ENCODE measurements at places on chromosomes 12 and 14.

GRCh38 chr12:3133405-3133783 is 56.2 kb downstream of the TSPAN9 start:
- no peak for DNase-seq

DNA sequence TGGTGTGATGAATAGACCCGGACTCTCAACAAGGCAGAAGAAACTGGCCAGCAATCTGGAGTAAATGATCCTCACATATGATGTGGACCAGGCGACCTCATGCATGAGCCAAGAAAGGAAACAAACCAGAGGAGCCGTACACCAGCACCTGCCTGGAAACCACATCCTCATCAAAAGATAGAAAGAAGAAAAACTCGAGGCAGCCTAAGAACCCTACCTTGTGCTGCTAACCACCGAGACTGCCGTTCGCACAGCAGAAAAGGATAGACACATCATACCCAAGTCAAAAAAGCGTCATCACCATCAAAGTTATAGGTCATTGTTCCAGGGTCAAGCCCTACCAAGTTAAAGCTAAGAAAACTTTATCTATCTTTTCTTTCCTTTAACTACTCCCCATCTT is 66.7 kb downstream of the RESF1 start:
- DNase-seq = no peak

DNA sequence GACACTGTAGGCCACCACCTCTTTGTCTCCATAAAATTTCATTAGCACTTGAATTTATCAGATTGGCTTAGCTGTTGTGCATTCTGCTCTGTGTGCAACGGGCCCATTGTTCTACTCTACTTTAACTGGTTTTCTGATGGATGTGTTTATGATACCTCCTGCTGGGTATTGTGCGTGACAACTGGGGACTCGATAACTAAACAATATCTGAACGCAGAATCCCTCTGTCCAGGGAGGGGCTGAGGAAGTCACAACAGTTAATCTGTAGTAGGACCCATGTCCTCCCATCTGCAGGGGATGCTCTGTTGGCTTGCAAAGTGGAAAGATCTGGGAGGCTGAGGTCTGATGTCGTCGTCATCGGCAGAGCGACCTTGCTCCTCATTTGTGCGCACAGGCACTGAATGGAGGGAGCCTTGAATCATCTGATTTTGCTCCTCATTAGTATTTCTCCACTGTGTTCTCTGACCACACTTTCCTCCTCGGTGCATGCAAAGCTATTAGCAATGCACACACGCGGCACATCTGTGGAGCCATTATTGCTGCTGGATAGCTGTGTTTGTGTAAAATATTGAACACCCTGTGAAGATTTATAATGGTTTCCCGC is 422.5 kb downstream of the NRXN3 start:
- DNase-seq = no peak

DNA sequence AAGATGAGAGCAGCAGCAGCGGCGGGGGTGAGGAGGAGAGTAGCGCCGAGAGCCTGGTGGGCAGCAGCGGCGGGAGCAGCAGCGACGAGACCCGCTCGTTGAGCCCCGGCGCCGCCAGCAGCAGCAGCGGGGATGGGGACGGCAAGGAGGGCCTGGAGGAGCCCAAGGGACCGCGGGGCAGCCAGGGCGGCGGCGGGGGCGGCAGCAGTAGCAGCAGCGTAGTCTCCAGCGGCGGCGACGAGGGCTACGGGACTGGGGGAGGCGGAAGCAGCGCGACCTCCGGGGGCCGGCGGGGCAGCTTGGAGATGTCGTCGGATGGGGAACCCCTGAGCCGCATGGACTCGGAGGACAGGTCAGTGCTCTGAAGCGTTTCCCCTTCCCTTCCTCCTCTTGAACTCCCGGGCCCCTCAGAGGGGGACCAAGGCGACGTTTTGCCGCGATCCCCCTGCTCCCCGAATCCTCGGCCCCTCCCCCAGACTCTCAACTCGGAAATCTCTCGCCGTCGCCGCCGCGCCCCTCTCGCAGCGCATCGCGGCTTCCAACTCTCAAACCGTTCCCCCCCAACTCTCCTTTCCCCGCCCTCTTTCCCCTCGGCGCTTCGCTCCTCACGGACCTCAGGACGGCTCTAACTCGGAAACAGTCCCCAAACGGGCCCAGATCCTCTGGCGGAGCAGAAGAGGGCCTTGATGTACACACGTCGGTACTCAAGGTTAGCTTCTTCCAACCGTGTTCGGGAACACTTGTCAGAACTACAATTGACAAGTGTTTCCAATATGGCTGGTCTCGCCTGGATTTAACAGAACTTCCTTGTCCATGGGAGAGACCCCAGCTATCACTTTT is 947 bp downstream of the AEBP2 start:
- peak; percentile 40 for DNase-seq

- DNase-seq = peak; percentile 63
Measured at GRCh38 chr14:26204728-26205479, 392.9 kb downstream of the NOVA1 start.

DNA sequence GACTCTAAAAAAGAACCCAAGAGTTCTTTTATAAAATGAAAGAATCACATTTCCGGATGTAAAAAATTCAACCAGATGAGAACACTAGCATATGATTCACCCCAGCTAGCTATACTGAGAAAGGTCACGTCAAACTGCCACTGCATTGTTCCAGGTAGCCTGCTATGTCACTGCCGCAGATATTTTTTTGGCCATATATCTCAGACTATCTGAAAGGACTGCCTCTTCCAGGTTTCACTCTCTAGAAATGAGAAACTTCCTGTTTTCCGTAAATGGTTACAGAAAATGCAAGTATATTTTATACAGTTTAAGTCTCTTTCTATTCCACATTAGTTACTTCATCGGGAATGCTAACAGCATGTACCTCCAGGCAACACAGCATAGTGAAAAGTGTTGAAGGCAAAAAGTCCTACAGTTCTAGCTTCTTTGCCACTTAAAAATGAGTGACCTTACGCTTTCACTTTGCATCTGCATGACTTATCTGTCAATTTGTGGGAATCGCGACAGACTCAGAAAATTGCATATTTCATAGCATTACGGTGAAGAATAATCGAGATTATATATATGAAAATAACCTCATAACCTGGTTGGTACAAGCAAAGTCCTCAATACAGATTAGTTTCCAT is 105.2 kb downstream of the MED13L start:
- DNase-seq = no peak

- no peak for DNase-seq
Measured at GRCh38 chr14:31283153-31283552, 75.6 kb upstream of the HECTD1 start.

- DNase-seq = no peak
Measured at GRCh38 chr12:119176267-119177055, 2.3 kb upstream of the HSPB8 start.

GRCh38 chr14:68665792-68666204 is 127.1 kb downstream of the ZFP36L1 start:
- DNase-seq = no peak

- DNase-seq = no peak
Measured at GRCh38 chr14:75725481-75725880, 64.4 kb downstream of the TTLL5 start.

GRCh38 chr14:44982594-44982993 is 20.6 kb downstream of the TOGARAM1 start:
- DNase-seq = no peak

- no peak for DNase-seq
Measured at GRCh38 chr14:89827265-89827664, 127.3 kb downstream of the EFCAB11 start.

DNA sequence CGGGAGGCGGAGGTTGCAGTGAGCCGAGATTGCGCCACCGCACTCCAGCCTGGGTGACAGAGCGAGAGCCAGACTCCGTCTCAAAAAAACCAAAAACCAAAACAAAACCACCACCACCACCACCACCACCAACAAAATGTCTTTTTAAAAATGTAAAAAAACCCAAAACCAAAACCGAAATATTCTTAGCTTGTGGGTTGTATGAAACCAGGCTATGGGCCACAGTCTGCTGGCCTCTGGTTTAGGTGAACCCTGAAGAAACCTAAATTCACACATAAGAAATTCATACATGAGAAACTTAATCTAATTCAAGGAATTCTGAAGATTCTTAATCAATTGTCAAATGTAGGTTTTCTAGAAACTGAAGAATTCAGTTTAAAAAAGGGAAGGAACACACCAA is 37.6 kb downstream of the INSM2 start:
- DNase-seq = no peak

GRCh38 chr14:89915114-89915878 is 39.2 kb downstream of the EFCAB11 start:
- DNase-seq = peak; percentile 42

DNA sequence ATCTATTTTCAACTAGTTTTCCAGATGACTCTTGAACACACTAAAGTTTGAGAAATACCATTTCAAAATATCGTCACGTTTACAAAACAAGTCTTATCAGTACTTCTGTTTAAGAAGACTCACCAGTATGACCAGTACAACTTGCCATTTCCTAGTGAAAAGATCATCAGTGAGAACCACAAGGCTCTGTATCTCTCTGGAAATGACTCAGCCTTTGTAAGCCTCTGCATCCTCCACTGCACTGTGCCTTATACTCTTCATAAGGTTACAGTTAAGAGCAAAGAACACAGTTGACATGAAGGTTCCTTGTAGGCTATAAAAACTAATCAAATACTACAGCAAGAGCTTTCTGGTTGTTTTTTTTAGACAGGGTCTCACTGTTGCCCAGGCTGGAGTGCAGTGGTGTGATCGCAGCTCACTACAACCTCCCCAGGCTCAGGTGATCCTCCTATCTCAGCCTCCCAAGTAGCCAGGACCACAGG is 5.7 kb upstream of the VTI1B start:
- no peak for DNase-seq

DNA sequence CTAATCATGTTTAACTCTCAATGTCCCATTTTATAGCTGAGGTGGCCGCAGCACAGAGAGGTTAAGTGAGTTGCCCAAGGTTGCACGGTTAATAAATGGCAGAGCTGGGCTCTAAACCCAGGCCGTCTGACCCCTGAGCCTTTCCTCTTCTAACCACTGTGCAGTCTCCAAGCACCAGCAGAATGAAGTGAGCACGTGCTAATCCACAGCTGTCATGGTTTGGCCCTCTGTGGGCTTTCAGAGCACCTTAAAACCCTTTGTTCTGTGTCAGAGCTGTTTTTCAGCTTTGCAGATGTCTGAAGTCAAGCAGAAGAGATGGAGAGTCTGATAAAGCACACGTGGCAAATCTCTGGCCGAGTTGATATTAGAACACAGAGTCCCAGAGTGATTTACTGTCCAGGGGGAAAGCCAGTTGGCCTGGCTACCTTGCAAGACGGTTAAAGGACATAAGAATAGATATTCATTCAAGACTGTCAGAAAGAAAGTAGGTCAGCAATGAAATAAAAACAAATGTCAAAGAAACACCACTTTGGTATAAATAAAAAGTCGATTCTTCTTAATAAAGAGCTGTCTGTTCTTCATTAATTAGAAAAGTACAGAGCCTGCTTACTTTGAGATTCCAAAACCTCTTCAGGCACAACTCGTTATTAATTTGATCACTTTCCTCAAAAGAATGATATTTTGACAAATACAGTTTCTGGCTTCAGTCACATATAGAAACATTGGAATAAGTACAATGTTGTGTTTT is 107.3 kb downstream of the CRADD start:
- DNase-seq = no peak

DNA sequence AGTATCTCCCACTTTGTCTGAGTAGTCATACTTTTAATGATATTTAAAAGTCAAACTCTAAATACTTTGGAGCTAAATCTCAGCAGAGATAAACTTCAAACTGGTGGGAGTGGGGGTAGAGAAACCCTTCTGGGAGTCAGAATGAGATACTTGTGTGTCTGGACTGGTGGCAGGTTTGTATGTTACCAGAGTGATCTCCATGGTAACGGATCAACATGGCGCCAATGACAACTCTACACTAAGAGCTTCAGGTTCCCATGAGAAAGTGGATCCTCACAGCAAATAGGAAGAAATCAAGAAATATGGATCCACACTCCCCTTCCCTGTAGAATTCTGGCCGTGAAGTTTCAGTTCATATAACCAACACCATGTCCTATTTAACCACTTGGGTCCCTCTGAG is 121.9 kb downstream of the ETV6 start:
- DNase-seq = peak; percentile 11

DNA sequence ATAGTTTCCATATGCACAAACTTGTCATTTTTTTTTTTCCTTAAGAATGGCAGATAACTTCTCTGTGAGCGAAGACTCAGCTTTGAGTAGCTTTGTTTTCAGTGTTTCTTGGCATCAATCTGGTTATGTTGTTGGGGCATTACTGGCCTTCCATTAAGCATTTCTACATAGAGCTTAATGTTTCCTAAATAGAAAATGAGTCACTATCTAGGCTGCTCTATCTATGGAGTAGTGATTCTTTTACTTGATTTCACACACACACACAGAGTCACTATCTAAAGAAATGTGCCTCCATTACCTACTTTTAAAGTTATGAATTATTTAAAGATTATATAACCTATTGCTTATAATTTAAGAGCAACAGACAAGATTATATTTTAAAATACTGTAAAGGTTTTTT is 53.9 kb downstream of the TMEM260 start:
- DNase-seq = no peak

DNA sequence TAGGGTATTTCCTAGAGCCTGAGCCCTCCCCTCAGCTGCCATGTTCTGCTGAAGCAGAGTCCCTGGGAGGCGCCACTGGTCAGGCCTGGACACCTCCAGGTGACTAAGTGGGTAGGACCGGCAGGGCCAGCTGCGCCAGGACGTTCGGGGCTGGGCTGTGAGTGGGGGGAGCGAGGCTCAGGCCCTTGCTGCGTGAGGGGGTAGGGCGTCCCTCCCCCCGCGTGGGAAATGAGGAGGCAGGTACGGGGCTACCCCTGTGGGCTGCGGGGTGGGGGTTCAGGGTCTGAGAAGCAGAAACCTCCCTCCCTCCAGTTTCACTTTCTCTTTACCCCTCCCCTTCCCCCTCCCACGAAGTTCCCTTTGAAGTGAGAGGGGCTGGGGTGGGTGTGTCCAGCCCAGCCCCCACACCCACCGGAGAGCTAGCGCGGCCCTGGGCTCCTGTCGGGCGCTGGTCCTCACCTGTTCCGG is 22.1 kb upstream of the KIF26A start:
- no peak for DNase-seq

- no peak for DNase-seq
Measured at GRCh38 chr12:113333877-113334785, 778 bp downstream of the SLC8B1 start.

DNA sequence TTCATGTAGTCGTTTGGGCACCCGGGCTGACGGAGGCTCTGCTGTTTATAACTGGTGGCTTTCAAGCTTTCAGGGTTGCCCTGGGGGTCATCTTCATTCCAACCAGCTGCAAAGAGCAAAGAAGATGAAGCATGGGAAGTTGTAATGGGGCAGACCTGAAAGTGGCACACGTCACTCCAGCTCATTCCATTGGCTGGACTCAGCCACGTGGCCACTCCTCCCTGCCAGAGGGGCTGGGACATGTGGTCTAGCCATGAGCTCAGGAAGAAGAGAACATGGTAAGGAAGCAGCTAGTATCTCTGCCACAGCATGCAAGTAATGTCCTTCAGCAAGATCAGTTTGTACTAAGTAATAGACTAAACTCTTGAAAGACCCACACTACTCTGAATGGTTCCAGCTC is 51.7 kb upstream of the FERMT2 start:
- no peak for DNase-seq

GRCh38 chr14:88682495-88683114 is 110.1 kb downstream of the EML5 start:
- DNase-seq = no peak

GRCh38 chr14:35305633-35306032 is 13.5 kb downstream of the PSMA6 start:
- DNase-seq = no peak
